ENCODE measurements at places on chromosomes 4 and X.
A peak's percentile ranks its signal among the peaks of the same experiment; 100 is the strongest.

DNA sequence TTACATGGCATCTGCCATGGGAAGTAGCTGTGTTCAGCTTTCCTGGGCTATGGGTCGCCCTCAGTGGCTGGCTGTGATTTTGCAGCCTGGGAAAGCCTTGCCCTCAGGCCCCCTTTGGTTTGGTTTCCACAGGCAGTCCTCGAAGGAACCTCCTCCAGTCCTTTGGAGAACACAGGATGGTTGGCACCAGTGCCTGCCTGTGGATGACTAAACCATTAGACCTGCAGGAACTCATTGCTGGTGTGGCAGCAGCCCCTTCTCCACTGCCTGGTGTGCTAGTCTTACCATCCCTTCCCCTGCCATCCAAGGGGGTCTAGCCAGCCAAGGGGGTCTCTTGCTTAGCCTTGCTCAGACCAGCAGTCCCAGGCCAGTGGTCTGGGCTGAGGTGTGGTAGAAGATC, 71.4 kb upstream of the PJA1 start:
- no peak overlapping the region for H3K27ac ChIP-seq
- no peaks in the 10 kb centered on the region for H3K27me3 ChIP-seq
- H3K36me3 ChIP-seq: no peaks in the 10 kb centered on the region
- no peak overlapping the region for H3K4me3 ChIP-seq
- no peak for DNase-seq
- no peaks in the 10 kb centered on the region for H3K4me1 ChIP-seq

DNA sequence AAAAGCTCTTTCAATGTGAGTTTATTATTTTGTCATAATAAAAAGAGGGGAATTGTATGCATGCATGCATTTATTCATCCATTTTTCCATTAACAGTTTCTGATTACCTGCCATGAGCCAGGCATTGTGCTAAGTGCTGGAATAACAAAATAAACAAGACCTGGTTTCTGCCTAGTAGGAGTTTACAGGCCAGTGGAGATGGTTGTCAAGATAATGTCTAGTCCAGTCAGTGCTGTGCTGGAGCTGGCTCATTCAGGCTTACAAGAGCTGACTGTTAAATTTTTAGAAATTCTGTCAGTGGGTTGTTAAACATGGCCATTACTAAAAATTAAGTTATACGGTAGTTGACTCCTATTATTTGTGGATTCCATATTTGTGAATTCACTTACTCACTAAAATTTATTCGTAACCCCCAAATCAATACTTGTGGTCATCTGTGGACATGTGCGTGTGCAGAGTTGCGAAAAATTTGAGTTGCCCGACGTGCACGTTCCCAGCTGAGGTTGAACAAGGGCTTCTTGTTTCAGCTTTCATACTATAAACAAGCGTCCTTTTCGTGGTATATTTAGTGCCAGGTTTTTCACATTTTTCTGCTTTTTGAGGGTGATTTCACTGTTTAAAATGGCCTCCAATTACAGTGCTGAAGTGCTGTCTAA, 172.3 kb upstream of the RPS6KA3 start:
- no peaks in the 10 kb centered on the region for H3K36me3 ChIP-seq
- H3K27me3 ChIP-seq: no peaks in the 10 kb centered on the region

DNA sequence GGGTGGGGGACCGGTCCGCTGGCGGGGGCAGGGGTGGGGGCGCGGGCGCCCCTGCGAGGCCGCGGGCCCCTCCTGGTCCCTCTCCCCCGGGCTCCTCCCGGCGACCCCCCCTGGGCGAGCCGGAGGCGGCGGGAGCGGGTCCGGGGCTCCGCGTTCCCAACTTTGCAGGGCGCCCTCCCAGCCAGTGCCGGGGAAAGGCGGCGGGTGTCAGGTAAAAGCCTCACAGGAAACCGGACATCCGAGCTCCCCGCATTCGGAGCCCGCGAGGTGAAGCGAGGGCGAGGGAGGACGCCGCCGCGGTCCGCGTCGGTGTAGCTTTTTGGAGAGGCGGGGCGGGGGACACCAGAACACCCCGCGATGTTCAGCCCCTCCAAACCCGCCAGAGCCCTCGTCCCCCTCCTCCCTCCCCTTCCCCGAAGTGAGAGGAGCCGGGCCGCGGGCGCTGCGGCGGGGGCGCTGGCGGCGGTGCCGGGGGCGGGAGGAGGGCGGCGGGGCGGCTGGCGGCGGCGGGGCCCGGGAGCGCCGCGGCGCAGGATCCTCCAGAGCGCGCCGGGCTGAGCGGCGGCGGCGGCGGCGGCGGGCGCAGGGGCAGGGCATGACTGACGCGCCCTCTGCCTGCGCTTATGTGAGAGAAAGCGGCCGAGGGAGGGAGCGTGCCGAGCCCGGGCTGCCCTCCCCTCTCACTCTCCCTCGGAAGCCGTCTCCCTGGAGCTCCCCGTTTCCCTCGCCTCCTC, at the start of gene VEGFC:
Gene VEGFC (minus strand): TSS at position 597 of the 734 bp plus-strand sequence. CDS start 611 bp downstream, outside the sequence.
- peak; percentile 72 for DNase-seq
- no peak within 1 kb of the TSS for H3K27ac ChIP-seq
- H3K4me3 ChIP-seq: peak within 1 kb of the TSS; percentile 50

GRCh38 chrX:20362268-20363267, 95.9 kb upstream of the RPS6KA3 start:
- DNase-seq: peak; percentile 32
- no peak overlapping the region for H3K4me3 ChIP-seq
- H3K27me3 ChIP-seq: no peaks in the 10 kb centered on the region
- peaks cover 2% of the 10 kb centered on the region for H3K4me1 ChIP-seq

GRCh38 chrX:142637206-142637605, 388.5 kb upstream of the SPANXN4 start:
- H3K27me3 ChIP-seq: no peaks in the 10 kb centered on the region
- no peak overlapping the region for H3K27ac ChIP-seq
- H3K36me3 ChIP-seq: no peaks in the 10 kb centered on the region
- no peaks in the 10 kb centered on the region for H3K4me1 ChIP-seq

DNA sequence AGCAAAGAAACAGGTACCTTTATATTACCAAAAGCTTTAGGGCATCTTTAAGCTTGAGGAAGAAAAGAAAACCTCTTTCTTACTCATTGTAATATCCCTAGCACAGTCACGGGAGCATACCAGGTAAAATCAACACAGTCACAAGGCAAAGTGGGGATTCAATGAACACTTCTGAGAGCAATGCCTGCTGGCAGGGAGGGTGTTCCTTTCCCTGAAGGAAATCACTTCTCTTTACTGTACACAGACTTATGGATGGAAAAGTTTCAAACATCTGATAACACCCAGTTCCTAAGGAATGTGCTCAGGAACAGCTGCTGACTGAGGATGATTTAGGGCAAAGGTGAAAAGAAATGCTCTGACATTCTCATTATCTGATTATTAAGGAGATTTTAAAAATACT, 94.8 kb downstream of the MAML3 start:
- H3K27me3 ChIP-seq: no peaks in the 10 kb centered on the region
- no peak for DNase-seq
- no peak overlapping the region for H3K4me3 ChIP-seq
- peaks cover 2% of the 10 kb centered on the region for H3K4me1 ChIP-seq

DNA sequence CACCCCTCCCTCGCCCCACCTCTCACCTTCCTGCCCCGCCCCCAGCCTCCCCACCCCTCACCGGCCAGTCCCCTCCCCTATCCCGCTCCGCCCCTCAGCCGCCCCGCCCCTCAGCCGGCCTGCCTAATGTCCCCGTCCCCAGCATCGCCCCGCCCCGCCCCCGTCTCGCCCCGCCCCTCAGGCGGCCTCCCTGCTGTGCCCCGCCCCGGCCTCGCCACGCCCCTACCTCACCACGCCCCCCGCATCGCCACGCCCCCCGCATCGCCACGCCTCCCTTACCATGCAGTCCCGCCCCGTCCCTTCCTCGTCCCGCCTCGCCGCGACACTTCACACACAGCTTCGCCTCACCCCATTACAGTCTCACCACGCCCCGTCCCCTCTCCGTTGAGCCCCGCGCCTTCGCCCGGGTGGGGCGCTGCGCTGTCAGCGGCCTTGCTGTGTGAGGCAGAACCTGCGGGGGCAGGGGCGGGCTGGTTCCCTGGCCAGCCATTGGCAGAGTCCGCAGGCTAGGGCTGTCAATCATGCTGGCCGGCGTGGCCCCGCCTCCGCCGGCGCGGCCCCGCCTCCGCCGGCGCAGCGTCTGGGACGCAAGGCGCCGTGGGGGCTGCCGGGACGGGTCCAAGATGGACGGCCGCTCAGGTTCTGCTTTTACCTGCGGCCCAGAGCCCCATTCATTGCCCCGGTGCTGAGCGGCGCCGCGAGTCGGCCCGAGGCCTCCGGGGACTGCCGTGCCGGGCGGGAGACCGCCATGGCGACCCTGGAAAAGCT, at the start of the genes HTT and HTT-AS:
Gene HTT (plus strand): TSS at position 604 of the 768 bp plus-strand sequence. CDS start 145 bp downstream, at position 749.
Gene HTT-AS (minus strand): TSS at position 461 of the 768 bp plus-strand sequence.
- peaks cover 2% of the 10 kb centered on the region for H3K4me1 ChIP-seq
- no peaks in the 10 kb centered on the region for H3K27me3 ChIP-seq
- H3K27ac ChIP-seq: peak within 1 kb of the TSS; percentile 90
- peak; percentile 95 for DNase-seq
- H3K4me3 ChIP-seq: peak within 1 kb of the TSS; percentile 93

DNA sequence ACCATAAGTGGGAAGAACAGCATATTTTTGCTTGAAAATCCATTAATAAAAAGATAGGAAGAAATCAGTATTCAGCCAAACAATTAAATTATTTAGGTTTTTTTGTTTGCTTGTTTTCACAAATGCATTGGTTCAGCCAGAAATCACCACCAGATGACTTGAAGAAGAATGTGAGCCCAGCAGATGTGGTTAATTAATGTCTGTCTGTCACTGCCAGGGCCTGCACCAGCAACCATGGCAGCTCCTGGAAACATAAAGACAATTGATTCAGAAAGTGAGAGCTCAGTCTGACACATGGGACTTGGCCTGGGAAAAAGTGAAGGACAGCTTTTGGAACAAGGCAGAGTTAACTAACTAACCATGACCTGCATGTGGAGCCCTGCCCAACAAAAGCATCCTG, 74.0 kb downstream of the MAOB start:
- no peaks in the 10 kb centered on the region for H3K4me1 ChIP-seq
- no peak overlapping the region for H3K27ac ChIP-seq
- H3K36me3 ChIP-seq: no peaks in the 10 kb centered on the region
- no peak for DNase-seq
- no peak overlapping the region for H3K4me3 ChIP-seq
- no peaks in the 10 kb centered on the region for H3K27me3 ChIP-seq

- H3K27me3 ChIP-seq: no peaks in the 10 kb centered on the region
- H3K36me3 ChIP-seq: no peaks in the 10 kb centered on the region
- no peak overlapping the region for H3K4me3 ChIP-seq
- H3K4me1 ChIP-seq: no peaks in the 10 kb centered on the region
- no peak overlapping the region for H3K27ac ChIP-seq
Measured at GRCh38 chr4:10706236-10706635, 21.7 kb upstream of the CLNK start.

GRCh38 chr4:41413670-41414411, 124.1 kb upstream of the LIMCH1 start:
- DNase-seq: no peak
- peaks cover 2% of the 10 kb centered on the region for H3K4me1 ChIP-seq
- H3K27ac ChIP-seq: no peak overlapping the region
- no peaks in the 10 kb centered on the region for H3K27me3 ChIP-seq
- no peaks in the 10 kb centered on the region for H3K36me3 ChIP-seq

DNA sequence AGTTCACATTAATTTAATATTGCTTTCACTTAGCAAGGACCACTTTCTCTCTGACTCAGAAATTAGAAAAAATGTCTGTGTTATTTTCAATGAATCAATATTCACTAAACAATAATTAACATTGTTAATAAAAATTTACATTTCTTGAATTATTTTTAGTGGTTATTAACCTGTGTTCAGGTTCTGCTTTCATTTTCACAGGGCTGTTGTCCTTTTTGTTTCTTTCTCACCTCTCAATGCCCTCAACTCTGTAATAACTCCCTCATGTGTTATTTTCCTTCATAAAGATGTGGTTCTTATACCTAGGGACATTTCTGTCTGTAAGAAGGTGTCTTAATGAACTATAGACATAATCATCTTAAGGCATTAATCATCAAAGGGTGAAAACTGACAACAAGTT, 43.1 kb upstream of the PRR27 start:
- H3K27ac ChIP-seq: no peak overlapping the region
- no peak overlapping the region for H3K4me3 ChIP-seq
- H3K27me3 ChIP-seq: no peaks in the 10 kb centered on the region
- no peaks in the 10 kb centered on the region for H3K4me1 ChIP-seq
- no peak for DNase-seq

- no peaks in the 10 kb centered on the region for H3K4me1 ChIP-seq
- no peaks in the 10 kb centered on the region for H3K27me3 ChIP-seq
- no peak overlapping the region for H3K4me3 ChIP-seq
- no peak overlapping the region for H3K27ac ChIP-seq
- no peak for DNase-seq
Measured at GRCh38 chrX:45157647-45158046, 43.0 kb downstream of the DIPK2B start.

DNA sequence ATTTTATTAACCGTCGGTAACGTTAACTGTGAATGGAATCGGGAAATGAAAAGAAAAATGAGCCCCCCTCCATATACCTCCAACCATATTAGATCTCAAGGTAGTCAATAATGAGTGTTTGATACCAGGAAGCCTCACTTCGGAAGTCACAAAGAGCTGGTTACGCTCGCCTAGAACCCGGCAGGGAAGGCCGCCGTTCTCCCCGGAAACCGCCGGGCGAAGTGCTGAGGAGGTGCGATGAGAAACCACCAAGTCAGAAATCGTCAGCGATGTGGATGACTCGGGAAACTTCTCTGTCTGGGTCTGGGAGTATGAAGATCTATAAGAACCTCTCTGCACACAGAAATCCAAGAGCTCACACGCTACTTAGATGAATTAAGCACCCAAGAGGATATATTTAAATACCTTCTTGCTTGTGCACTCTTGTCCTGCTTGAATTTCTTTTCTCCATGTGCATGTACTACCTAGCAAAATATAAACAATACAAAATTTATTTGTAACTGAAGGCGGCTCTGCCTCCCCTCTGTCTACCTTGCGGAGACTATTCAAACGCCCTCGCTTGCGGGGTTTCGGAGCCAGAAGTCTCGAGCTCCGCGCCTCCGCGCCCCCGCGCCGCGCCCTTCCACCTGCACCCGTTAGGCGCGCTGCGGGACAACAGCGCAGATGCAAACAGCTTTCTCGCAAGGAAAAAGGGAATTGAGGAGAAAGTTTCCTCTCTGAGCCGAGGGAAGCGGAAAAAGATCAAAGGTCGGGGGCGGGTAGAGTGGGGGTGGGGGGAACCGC, 17.8 kb downstream of the NKX6-1 start:
- H3K36me3 ChIP-seq: no peaks in the 10 kb centered on the region
- no peak overlapping the region for H3K27ac ChIP-seq
- H3K27me3 ChIP-seq: peaks cover 59% of the 10 kb centered on the region
- H3K4me1 ChIP-seq: no peaks in the 10 kb centered on the region
- no peak for DNase-seq

DNA sequence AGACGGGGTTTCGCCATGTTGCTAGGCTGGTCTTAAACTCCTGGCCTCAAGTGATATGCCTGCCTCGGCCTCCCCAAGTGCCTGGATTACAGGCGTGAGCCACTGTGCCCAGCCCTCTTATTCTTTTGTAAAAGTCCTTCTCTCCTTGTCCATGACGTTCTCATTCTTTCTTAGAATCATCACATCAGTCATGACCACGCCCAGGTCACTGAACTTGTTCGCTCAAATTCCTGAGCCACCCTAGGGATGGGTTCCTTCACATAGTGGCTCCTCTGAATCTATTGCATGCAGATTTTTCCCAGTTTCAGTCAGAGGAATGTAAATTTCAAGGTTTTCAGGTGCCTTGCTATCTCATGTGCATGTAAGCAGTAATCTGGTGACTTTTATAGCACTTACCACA, 15.7 kb downstream of the JADE1 start:
- H3K27me3 ChIP-seq: no peaks in the 10 kb centered on the region
- H3K36me3 ChIP-seq: no peaks in the 10 kb centered on the region
- H3K4me1 ChIP-seq: peaks cover 12% of the 10 kb centered on the region
- peak; percentile 74 for DNase-seq
